Pericardium fibroblast (primary cell): ENCODE measurements at places on chromosomes 3 and 15. TPM values are rescaled to one million over a fixed set of nuclear protein-coding genes. Genes with fewer than 3 reads are reported as not detected.

RTP1 gene
- not detected in 2 replicates for total RNA-seq

NR2E3 gene
- total RNA-seq = 0.12 TPM in 1 of 2 replicates, not detected in the other

IL5RA gene
- total RNA-seq = not detected in 2 replicates

IGSF11 gene
- total RNA-seq = not detected in 2 replicates

CFAP100 gene
- total RNA-seq = not detected in 2 replicates

CHST2 gene
- 48.9 and 62.1 TPM in 2 replicates for total RNA-seq

SLC51A gene
- total RNA-seq = 0.82 TPM in 1 of 2 replicates, not detected in the other

TEX55 gene
- not detected in 2 replicates for total RNA-seq

PKM gene
- 538 and 967 TPM in 2 replicates for total RNA-seq
